ENCODE measurements at places on chromosomes 1 and 21. TPM values are rescaled to one million over a fixed set of nuclear protein-coding genes. Genes with fewer than 3 reads are reported as not detected.
A peak's percentile ranks its signal among the peaks of the same experiment; 100 is the strongest.

DNA sequence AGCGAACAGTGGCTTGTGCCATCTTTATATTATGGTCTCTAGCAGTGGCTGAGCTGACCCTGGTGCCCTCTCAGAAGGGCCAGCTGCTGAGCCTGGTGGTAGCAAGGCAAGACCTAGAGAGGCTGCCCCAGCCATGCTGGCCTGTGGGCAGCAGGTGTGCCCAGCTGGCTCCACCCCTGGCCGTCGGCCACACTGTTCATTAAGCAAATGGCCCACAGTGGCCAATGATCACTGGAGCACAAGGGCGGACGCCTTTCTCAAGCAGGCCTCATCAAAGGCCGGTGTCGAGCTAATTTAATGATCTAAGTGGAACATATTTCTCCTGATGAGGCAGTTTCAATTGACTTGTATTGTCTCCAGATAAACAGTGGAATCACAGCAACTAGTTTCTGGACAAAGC, 89.4 kb downstream of the GRIK3 start:
- no peak overlapping the region for H3K27ac ChIP-seq
- H3K4me3 ChIP-seq: no peak overlapping the region
- H3K36me3 ChIP-seq: no peaks in the 10 kb centered on the region
- H3K4me1 ChIP-seq: no peaks in the 10 kb centered on the region

DNA sequence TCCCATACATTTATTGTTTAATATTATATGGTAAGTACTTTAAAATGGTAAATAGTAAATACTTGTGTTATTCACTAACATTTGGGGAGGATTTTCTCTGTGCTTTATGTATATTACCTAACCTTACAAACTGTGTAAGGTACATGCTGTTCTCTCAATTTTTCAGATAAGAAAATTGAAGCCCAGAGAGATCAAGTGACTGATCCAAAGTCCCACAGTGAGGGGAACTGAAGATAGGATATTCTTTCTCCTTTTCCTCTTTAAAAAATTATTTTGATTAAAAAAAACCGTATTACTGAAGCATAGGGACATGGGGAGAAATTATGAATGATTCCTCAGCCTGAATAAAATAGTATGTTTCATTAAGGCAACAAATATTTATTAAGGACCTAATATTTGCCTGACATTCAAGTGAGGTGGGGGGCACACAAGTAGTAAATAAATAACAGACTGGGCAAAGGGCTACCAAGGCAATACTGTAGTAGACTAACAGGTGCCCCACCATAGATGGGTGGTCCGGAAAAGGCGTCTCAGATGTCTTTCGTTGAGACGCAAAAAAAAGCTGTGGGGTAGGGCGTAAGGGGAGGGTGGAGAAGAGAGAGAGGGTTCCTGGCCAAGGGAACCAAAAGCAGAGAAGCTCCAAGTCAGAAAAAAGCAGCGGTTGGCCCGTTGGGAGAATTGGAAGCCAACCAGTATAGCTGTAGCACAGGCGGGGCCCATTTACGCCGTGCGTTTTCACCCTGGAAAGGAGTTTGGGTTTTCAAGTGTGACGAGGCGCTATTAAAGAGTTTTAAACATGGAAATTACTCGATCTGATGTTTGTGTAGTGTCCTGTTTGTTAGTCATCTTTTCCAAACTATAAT, 944 bp upstream of the AGO3 start:
- H3K4me3 ChIP-seq: peak overlapping the region; percentile 95
- H3K27ac ChIP-seq: peak overlapping the region; percentile 88
- DNase-seq: peak; percentile 80

DNA sequence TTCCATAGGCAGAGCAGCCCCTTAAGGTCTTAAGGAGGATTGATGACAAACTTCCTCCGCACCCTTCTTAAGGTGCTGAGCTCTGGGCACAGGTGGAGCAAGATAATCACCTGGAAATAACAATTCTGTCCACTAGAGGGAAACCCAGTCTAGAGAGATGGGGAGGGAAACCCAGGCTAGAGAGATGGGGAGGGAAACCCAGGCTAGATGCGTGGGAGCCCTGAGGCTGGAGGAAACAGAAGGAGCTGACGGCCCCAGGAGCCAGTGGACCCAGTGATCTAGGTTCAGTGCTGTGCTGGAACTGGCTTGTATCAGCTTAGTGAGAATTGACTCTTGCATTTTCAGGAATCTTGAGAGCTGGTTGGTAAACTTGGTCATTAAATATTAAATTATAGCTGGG, 17.8 kb upstream of the MYCL start:
- no peaks in the 10 kb centered on the region for H3K36me3 ChIP-seq
- DNase-seq: peak; percentile 94
- H3K27me3 ChIP-seq: no peaks in the 10 kb centered on the region
- no peaks in the 10 kb centered on the region for H3K4me1 ChIP-seq

DNA sequence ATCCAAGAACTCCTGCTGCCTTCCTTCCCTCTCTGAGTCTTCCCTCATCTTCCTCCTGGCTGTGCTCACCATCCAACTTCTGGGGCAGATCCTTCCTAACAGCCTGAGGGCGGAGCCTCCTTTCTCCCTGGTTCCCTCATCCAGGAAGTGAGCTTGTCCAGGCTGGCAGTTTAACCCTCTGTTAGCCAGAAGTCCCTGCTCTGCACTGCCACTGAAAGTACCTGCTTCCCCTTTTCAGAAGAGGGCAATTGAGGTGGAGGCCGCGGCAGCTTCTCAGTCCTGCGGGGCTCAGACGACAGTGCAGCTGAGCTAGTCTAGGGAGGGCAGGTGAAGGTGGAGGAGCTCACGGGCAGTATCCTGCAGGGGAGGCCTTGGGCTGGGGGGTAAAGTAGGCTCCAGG, 149.1 kb downstream of the FCRL5 start:
- peak; percentile 79 for DNase-seq
- H3K27ac ChIP-seq: no peak overlapping the region
- no peaks in the 10 kb centered on the region for H3K27me3 ChIP-seq

- H3K4me1 ChIP-seq: no peaks in the 10 kb centered on the region
- H3K36me3 ChIP-seq: no peaks in the 10 kb centered on the region
- peaks cover 5% of the 10 kb centered on the region for H3K27me3 ChIP-seq
- H3K27ac ChIP-seq: no peak overlapping the region
- no peak overlapping the region for H3K4me3 ChIP-seq
Measured at GRCh38 chr1:214155987-214156625, 124.9 kb upstream of the SMYD2 start.

DNA sequence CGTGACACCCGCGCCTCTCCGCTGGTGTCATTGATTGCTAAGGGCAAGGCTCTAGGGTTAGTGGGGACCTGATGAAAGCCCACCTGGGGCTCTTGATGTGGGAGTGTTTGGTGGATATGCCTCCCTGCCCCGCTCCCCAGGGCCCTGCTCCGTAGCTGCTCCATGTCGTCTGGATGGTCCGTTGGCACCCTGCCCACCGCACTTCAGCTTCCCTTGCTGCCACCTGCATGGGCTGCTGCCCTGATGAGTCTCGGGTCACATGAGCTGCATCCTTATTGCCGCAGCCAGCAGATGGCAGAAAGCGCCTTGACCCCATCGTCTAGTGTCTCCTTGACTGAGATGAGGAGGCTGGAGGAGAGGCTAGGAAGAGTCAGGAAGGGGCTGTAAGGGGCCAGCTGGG, 439.4 kb downstream of the CAMTA1 start:
- no peak overlapping the region for H3K4me3 ChIP-seq
- peaks cover 24% of the 10 kb centered on the region for H3K4me1 ChIP-seq
- no peak for DNase-seq
- H3K36me3 ChIP-seq: no peaks in the 10 kb centered on the region

GRCh38 chr1:27092888-27093287, 62.0 kb downstream of the SLC9A1 start:
- H3K27ac ChIP-seq: no peak overlapping the region
- no peaks in the 10 kb centered on the region for H3K4me1 ChIP-seq
- no peaks in the 10 kb centered on the region for H3K36me3 ChIP-seq
- H3K27me3 ChIP-seq: no peaks in the 10 kb centered on the region

DNA sequence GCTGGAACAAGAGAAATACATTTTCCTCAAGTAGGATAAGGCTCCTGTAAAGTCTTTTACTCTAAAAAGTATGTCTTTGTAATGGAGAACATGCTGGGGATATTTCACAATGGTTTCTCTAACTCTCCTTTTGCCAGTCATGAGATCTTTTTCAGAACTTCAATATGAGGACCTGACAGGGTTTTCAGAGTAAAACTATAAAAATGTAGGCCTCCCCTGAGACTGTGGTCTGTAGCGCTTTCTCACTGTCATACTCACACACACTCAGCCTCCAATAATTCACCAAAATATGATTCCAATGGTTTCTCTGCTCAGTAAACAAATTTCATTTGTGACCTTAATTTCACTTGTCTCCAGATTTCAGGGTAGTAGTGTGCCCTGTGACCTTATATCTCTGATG, 440.1 kb upstream of the PTBP2 start:
- H3K4me3 ChIP-seq: no peak overlapping the region
- no peaks in the 10 kb centered on the region for H3K27me3 ChIP-seq

DNA sequence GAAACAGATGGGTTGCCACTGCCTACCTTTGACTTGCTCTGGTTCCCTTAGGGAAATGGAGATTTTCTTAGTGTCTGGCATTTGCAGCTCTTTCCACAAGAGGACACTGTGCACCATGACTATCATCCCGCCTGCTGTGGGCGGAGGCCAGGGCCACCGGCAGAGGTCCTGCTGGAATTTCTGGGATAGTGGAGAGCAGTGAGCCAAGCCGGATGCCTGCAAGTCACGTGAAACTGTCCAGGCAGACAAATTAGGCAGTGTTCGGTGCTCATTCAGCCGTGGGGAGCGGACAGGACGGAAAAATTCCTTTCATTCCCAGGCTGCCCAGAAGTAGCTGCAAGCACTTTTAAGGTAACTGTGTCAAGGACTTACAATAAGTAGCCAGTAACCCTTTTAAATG, 43.4 kb downstream of the IGSF5 start:
- H3K27me3 ChIP-seq: no peaks in the 10 kb centered on the region
- no peak for DNase-seq
- no peaks in the 10 kb centered on the region for H3K4me1 ChIP-seq
- H3K36me3 ChIP-seq: no peaks in the 10 kb centered on the region
- H3K27ac ChIP-seq: no peak overlapping the region

GRCh38 chr1:201471772-201472171, 2.8 kb upstream of the PHLDA3 start:
- peak; percentile 98 for DNase-seq
- no peaks in the 10 kb centered on the region for H3K36me3 ChIP-seq
- peaks cover 39% of the 10 kb centered on the region for H3K4me1 ChIP-seq
- no peaks in the 10 kb centered on the region for H3K27me3 ChIP-seq
- peak overlapping the region; percentile 3 for H3K27ac ChIP-seq

GRCh38 chr1:167095368-167095767, 1.5 kb downstream of the STYXL2 start:
- no peak overlapping the region for H3K27ac ChIP-seq
- H3K36me3 ChIP-seq: no peaks in the 10 kb centered on the region
- no peaks in the 10 kb centered on the region for H3K27me3 ChIP-seq

ASCL5 gene
- total RNA-seq: not detected

PUSL1 gene
- total RNA-seq: 19.4 TPM

DNA sequence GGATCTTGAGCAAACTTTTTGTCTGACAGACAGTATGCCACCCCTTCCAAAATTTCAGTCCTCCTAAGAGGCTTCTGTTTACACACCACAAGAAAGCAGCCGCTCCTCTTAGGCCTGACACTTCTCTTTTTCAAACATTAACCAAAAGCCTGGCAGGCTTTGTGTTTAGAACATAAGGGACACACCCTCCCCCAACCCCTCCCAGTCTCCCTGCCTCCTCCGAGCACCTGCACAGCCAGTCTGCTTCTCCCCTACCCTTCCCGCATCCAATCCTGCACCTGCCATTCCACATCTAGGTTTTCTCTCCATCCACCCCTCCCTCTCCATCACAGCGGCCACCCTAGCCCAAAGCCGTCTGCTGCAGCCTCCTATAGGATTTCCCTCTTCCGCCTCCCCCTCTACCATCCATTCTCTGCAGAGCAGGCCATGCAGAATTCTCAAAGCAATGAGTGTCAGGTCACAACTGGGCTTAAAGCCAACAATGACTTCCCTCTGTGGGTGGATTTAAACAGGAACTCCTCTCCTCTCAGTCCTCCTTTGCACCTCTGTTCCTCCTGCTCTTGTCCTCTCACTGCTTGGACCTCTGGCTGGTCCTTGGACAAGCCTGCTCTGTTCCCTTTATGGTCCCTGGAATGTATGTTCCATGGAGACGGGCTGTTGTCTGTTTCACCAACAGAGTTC, 478.2 kb downstream of the NPHP4 start:
- DNase-seq: no peak
- H3K4me3 ChIP-seq: no peak overlapping the region
- H3K4me1 ChIP-seq: no peaks in the 10 kb centered on the region
- H3K27ac ChIP-seq: no peak overlapping the region

DNA sequence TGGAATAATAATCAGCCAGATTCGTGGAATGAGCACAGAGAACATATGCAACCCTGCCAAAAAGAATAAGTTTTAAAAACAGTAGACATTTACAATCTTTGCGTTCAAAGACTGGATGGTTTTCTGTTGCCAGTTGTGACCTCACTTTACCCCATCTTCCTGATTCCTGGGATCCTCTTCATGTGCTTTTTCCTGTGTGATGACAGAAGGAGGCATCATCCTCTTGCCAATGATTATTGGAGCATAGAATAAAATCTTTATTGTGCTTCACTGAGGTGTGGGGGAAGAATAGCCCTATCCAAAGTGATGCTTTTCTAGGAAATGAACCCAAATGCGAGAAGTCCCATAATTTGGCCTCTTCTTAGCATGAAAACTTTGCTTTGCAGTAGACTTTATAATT, 15.0 kb upstream of the BARHL2 start:
- H3K27ac ChIP-seq: no peak overlapping the region
- H3K4me1 ChIP-seq: peaks cover 2% of the 10 kb centered on the region

DNA sequence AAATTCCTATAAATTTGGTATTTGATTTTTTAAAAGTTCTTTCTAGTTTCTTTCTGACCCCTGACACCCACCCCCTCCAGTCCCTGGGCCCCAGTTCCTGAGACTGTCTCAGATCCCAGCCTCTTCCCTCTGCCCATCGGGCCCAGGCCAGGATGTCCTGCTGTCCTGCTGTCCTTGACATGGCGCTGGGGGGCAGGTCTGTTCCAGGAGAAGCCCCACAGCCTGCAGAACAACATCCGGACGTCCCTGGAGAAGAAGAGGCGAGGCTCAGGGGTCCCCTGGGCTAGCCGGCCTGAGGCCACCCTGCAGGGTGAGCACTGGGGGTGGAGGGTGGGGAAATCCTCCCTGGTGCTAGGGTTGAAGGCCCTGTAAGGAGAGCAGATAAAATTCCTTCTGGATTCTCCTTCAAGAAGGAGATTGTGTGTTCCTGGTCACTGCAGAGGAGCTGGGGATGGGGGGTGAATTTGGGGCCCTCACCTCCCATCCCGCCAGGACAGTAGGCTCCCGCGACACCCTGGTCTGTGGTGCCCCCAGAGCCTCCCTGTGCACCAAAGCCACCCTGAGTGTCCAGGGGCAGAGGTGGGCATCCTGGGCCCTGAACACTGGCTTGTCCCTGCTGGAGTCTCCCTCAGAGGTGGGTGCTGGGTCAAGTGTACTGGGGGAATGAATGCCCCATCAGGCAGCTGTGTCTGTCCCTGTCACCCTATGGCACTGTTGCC, 45.0 kb downstream of the DISP3 start:
- H3K4me1 ChIP-seq: no peaks in the 10 kb centered on the region
- DNase-seq: peak; percentile 79
- H3K27me3 ChIP-seq: no peaks in the 10 kb centered on the region
